ENCODE measurements at places on chromosomes 5 and 9. TPM values are rescaled to one million over a fixed set of nuclear protein-coding genes. Genes with fewer than 3 reads are reported as not detected.
A peak's percentile ranks its signal among the peaks of the same experiment; 100 is the strongest.

- DNase-seq: no peak
Measured at GRCh38 chr5:10420932-10421331, 20.7 kb upstream of the ROPN1L start.

GRCh38 chr5:169088028-169088725 is 212.8 kb downstream of the SLIT3 start:
- no peak for DNase-seq

DNA sequence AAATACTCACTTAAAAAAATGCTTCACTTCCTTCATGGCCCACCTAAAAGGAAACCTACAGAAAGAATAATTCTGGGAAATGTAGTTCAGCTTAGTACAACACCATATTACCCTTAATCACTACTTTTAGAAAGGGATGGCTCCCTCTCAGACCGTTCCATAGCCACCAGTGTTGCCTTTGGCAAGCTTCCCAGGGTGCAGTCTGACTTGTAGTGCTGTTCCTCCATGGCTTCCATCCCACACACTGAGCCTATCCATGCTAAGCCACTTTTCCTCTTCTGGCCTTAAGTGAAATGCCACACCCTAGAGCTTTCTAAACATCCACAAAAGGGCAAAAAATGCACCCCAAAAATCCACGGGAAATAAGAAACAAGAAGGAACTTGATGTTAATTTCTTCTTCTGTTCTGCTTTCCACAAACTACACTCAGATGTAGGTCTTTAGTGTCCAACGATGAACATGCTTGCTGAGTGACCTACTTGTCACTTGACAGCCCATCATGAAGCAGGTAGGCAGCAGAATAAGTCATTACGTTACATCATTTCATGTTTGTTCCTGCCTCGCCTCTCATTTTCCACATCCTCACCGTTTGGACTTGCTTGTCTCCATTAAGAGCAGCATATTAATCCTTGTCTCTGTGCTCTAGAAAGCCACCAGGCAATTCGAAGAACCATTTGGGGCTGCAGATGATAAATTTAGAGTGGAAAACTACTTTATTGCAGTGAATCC is 391.1 kb upstream of the GRAMD2B start:
- DNase-seq: peak; percentile 32

DNA sequence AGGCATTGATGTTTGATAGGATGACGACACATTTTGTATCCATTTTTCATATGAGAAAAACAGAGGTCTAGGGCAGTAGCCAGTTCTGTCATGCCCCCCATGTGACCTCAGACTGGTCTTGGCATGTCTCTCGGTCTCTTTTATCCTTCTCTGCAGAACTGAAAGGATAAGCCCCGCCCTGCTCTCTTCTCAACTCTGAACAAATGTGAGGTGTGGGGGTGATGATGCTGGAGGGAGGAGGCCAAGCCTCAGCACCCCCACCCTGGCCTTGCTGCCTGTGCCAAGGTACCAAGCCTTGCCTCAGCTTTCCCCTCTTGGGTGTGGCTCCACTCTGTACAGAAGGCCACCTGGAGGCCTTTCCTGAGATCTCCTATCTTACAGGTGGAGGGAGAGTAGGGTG is 19.5 kb upstream of the CRB2 start:
- DNase-seq: no peak

- DNase-seq: no peak
Measured at GRCh38 chr9:128995791-128996190, 32.3 kb downstream of the SH3GLB2 start.

- no peak for DNase-seq
Measured at GRCh38 chr5:56306433-56307150, 73.5 kb upstream of the ANKRD55 start.

GRCh38 chr5:152135827-152136226 is 211.2 kb upstream of the GLRA1 start:
- DNase-seq: no peak

DNA sequence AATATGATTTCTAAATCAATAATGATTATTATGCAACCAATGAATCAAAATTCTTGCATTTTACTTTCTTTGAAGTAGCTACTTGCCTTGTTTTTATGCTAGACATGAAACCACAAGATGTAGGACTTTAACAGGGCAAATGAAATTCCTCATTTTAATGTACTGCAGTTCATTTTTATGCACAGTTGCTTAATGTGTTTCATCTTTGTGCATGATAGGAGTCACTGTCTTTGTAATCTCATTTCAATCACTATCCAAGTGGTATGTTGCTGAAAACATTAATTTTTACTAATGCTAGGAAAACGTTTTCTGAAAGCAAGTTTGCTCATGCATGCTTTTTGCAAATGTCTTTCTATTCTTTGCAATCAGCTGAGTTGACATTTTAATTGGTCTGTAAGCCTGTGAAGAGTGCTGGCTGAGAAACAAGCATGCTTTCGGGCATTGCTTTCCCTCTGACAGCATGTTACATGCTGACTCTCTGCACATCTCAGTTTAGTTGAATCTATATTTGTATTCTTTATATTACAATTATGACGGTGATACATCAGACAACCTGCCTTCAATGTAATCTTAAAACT is 535.0 kb upstream of the CDH18 start:
- DNase-seq: no peak

GRCh38 chr9:93299418-93300174 is 115.7 kb downstream of the WNK2 start:
- no peak for DNase-seq

- DNase-seq: no peak
Measured at GRCh38 chr5:133293960-133294359, 242.1 kb downstream of the HSPA4 start.

DNA sequence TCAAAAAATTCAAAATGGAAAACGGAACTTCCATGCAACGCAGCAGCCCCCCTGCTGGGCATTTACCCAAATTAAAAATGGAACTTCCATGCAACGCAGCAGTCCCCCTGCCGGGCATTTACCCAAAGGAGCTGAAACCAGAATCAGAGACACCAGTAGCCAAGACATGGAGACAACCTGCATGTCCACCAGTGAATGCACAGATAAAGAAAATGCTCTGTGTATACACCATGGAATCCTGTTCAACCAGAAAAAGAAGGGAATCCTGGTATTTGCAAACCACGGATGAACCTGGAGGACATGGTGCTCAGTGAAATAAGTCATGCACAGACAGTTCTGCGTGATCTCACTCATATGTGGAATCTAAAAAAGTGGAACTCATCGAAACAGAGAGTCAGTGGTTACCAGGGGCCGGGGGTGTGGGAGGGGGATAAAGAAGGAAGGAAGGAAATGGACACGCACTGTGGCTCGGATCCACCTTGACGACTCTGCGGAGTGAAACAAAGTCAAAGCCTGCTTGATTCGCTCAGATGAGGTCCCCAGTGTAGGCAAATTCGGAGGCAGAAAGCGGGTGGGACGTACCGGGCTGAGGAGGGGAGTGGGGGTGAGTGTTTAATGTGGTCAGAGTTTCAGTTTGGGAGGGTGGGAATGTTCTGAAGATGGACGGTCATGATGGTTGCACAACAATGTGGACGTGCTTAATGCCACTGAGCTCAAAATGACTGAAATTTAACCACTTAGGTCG is 40.2 kb upstream of the EXOC3 start:
- DNase-seq: no peak

DNA sequence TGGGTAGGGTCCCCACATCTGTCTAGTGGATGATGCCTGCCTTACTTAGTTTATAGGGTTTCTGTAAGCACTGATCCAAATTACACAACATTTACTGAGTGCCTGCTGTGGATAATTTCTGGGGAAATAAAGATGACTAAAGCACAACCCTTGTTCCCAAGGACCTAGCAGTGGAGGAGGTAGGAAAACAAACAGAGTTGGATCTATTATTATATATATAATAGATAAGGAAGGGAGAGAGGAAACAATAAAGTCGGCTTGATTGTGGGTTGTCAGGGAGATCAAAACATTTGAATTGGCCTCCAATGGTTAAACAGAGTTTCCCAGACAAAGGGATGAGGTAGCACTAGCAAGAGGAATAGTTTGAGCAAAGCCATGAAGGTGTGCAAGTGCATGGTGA is 14.0 kb downstream of the IL33 start:
- DNase-seq: no peak

GRCh38 chr5:75152860-75153259 is 83.8 kb downstream of the ANKRD31 start:
- DNase-seq: no peak

DNA sequence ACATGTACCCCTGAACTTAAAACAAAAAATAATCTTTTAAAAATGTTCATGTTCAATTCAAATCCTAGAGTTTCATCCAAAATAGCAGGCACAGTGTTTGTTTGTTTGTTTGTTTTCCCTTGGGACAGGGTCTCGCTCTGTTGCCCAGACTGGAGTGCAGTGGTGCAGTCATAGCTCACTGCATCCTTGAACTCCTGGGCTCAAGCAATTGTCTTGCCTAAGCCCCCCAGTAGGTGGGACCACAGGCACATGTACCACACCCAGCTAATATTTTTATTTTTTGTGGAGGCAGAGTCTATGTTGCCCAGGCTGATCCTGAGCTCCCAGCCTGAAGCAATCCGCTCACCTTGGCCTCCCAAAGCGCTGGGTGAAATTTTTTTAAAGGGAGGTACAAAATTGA is 5.0 kb upstream of the POLR1E start:
- DNase-seq: no peak

DNA sequence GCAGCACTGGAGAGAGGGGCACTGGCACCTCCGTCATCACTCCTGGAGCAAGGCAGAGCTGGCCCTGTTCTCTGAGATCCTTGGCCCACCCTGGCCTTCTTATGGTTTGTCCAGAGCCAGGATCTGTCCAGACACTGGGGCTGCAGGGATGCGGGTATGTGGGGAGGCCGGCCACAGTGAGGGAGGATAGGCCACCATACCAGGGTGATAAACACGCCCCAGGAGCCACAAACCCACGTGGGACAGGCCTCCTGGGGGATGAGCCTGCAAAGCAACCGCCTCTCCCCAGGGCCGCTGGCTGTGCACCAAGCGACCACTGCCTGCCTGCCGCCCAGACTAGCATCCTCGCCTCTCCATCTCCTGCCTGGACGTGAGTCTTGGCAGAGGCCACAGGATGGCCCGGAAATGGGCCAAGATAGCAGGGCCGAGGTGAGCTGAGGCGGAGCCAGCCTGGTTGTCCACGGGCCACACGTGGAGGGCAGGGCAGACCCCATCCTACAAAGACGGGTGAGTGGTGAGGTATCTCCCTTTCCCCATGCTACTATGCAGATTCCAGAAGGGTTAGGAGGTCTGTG is 4.5 kb downstream of the OBP2A start:
- no peak for DNase-seq

DNA sequence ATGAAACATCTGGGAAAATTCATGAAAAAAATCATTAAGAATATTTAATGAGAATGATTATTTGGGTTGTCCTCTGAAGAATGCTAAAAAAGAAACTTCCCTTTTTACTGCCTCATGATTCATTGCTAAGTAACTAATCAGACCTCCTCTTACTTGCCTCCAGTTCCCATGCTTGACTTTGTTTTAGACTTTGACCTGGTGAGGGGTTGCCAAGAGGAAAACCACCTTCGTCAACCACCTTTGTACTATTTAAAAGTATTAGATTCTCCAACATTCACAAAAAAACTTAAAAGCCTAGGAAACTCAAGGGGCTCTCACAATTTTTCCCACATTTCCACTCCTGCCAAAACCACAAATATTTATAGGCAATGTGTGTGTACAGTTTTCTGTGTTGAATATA is 115.2 kb upstream of the ST8SIA4 start:
- no peak for DNase-seq

DNA sequence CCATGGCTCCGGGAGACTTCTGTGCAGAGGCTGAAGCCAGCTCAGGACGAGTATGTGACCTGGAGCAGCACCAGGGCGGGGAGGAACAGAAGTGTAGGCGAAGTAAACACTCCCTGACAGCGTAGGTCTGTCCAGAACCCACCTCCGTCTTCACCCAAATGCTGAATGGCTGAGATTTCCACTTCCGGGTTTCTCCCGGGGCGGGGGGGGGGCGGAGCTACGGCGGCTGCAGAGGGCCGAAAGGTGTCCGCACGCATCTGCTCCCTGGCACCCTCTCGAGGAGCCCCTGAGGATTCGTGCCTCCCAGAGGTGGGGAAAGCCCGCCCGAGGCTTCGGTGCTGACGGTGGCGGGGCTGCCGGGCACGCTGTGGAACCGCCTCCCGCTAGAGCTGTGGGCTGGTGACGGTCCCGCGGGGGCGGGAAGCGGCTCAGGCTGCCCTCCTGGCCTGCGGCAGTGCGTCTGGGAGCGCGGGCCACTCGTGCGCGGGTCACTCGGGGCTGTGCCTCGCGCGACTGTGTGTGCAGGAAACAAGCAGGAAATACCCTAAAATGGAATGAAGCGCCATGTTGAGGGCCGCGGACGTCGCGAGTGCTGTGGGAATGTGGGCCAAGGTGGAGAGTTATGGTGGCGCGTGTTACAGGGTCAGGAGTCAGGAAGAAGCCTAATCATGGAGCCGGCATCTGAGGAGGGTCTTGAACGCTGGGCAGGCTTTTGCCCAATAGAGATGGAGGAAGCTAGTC is 1425.4 kb downstream of the FOXD4L5 start:
- DNase-seq: no peak

GRCh38 chr5:119341452-119342349 is 14.1 kb upstream of the TNFAIP8 start:
- no peak for DNase-seq

DNA sequence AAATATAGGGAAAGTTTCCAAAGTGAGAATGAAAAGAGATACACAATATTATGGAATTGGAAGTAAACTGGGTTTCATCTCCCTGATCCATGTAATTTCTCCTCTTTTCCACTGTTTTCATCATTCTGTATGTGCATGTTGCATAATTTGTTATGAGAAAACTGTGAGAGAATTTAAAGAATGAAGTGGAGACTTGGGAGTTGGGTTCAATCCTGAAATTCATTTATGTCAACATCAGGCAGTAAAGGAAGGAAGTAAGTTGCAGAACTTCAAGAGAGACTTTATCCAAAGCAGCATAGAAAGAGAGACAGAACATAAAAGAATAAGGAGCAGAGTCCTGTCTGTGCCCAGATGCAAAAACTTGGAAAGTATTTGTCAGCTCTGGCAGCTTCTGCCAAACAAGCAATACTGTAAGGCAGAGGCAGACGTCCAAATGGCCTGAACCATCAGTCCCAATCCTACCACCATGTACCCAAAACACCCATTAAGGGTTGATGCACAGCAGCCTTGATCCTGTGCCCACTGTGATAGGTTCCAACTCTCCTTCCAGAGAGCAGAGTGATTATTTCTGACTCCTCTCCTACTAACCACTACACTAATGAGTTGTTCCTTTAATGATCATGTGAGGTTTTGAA is 425.3 kb upstream of the CDH6 start:
- no peak for DNase-seq

- no peak for DNase-seq
Measured at GRCh38 chr5:128644863-128645262, 106.8 kb upstream of the FBN2 start.

GRCh38 chr9:129811967-129812363 is 9.0 kb downstream of the TOR1B start:
- no peak for DNase-seq

SCGB3A2 gene
- not detected for polyA plus RNA-seq

PCDH1 gene
- polyA plus RNA-seq: 13.1 TPM

C9orf152 gene
- polyA plus RNA-seq: 0.14 TPM

SLC4A9 gene
- not detected for polyA plus RNA-seq

ANKRD31 gene
- polyA plus RNA-seq: 0.31 TPM

LEAP2 gene
- polyA plus RNA-seq: 3.0 TPM

TNFSF15 gene
- polyA plus RNA-seq: 0.23 TPM

ELOVL7 gene
- 0.08 TPM for polyA plus RNA-seq

IL9 gene
- not detected for polyA plus RNA-seq

TTLL11 gene
- 22.7 TPM for polyA plus RNA-seq

PARP8 gene
- 8.9 TPM for polyA plus RNA-seq

PLK2 gene
- 73.4 TPM for polyA plus RNA-seq
